Upper lobe of right lung (tissue), 1 donor: ENCODE measurements at places on chromosomes 2 and 18. TPM values are rescaled to one million over a fixed set of nuclear protein-coding genes. Genes with fewer than 3 reads are reported as not detected.

GRCh38 chr2:62231541-62231940, 35.6 kb downstream of the B3GNT2 start:
- H3K27ac ChIP-seq, result no peak overlapping the region
- no peaks in the 10 kb centered on the region for H3K4me1 ChIP-seq
- H3K27me3 ChIP-seq, result no peaks in the 10 kb centered on the region
- H3K36me3 ChIP-seq, result no peaks in the 10 kb centered on the region

GRCh38 chr2:75604484-75604883, 42.1 kb upstream of the MRPL19 start:
- H3K36me3 ChIP-seq, result no peaks in the 10 kb centered on the region
- no peaks in the 10 kb centered on the region for H3K4me1 ChIP-seq
- H3K4me3 ChIP-seq, result no peak overlapping the region
- H3K27me3 ChIP-seq, result peaks cover 18% of the 10 kb centered on the region
- no peak for DNase-seq

DNA sequence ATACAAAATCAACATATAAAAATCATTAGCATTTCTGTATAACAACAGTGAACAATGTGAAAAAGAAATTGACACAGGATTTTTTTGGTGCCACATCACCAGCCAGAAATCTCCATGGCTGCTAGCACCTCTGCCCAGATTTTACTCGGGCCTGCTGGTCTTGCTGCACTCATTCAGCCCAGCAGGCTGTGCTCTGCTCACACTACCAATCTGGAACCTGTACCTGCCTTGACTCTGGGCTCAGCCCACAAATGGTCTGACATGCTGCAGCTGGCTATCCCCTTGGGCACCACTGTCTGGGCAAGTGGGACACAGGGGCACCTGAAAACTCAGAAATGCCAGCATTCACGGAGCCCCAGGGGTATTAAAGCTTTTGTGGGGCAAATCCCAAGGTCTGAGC, 392.5 kb upstream of the NRXN1 start:
- H3K4me3 ChIP-seq, result no peak overlapping the region
- H3K27ac ChIP-seq, result no peak overlapping the region
- no peaks in the 10 kb centered on the region for H3K36me3 ChIP-seq

DSG1 gene
- not detected for total RNA-seq

DNA sequence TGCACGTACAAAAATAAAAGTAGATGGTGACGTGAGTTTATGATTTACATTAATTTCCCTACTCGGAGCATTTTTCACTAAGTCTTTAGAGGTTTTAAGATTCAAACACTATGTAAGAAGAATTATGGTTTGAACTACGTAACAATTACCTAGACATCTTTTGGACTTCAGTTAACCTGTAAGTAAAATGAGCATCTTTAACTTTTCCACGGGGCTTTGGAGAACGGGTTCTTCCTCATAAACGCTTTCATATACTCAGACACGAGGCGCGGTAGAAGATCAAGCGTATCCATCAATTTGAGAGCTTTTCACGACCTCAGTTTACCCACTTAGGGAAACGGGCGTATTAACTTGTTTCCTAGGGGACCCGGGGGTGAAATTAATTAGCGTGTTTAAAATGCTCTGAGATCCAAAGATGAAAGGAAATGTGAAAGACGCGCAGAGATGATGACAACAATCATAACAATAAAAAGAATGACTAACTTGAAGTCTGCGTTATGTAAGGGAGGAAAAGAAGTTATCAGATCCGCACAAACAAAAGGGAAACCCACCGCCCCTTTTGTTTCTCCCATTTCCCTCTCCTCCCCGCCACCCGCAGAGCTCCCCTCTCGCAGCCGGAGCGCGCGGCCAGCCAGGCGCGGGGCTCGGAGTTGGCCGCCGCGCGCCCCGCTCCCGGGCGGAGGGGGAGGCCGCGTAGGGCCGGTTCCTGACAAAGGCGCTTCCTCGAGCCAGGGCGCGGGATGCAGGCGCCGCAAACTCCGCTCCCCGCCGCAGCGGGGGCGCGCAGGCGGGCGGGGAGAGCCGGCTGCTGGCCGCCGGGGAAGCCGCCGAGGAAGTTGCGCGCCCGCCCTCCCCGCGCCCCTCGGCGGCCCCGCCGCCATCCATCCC, 807 bp downstream of the PELI1 start:
- DNase-seq, result peak; percentile 74
- H3K36me3 ChIP-seq, result no peaks in the 10 kb centered on the region
- no peaks in the 10 kb centered on the region for H3K27me3 ChIP-seq
- peak overlapping the region; percentile 86 for H3K4me3 ChIP-seq
- H3K4me1 ChIP-seq, result peaks cover 20% of the 10 kb centered on the region

EVA1A gene
- 41.9 TPM for total RNA-seq

DNA sequence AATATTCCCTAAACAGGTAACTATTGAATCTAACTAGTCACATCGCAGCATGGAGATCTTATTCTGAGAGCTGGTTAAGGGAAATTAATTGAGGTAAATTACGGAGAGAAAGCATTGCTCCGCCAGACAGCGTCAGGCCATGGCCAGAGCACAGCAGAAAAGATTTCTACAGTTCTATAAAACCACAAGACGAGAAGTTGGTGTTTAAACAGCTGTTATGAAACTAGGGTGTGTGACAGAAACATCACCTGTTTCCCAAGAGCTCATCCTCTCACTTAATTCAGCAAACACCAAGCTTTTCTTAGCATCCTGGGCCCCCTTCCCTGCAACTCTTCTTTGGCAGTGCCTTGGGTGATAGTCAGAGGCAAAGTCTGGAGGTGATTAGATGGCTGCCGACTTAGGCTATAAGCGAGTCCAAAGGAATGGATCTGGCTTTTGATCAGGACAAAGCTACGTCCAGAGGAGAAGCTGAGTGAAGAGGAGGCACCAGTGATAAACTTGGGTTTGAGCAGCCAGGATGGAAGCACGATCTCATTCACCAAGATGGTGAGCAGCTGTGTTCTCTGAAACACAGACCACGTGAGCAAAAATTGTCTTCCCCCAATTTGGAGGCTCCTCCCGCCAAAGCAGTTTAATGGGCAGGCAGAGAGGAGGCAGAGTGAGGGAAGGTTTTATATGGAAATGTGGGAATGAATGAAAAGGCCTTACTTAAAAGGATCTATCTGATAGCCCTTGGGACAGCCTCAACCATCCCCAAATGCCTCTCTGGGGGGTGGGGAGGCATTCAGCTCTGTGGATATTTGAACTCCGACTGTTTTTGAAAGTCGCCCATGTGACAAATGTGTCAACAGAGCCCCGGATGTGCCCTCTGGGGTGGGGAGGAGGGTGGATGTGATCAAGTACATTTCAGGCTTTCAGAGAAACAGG, 57.8 kb downstream of the PKDCC start:
- peaks cover 49% of the 10 kb centered on the region for H3K4me1 ChIP-seq
- H3K36me3 ChIP-seq, result no peaks in the 10 kb centered on the region
- no peaks in the 10 kb centered on the region for H3K27me3 ChIP-seq

GRCh38 chr2:179612108-179612507, 249.3 kb downstream of the ZNF385B start:
- no peaks in the 10 kb centered on the region for H3K27me3 ChIP-seq
- DNase-seq, result no peak
- H3K4me3 ChIP-seq, result no peak overlapping the region
- H3K36me3 ChIP-seq, result no peaks in the 10 kb centered on the region

- peak; percentile 84 for DNase-seq
- H3K4me3 ChIP-seq, result no peak overlapping the region
- H3K27ac ChIP-seq, result no peak overlapping the region
- H3K36me3 ChIP-seq, result no peaks in the 10 kb centered on the region
- peaks cover 6% of the 10 kb centered on the region for H3K4me1 ChIP-seq
- H3K27me3 ChIP-seq, result no peaks in the 10 kb centered on the region
These were observed 75.1 kb downstream of the SH3BP4 start for GRCh38 chr2:235026649-235027557.

GRCh38 chr18:36757991-36758390, 70.8 kb downstream of the TPGS2 start:
- H3K4me1 ChIP-seq, result peaks cover 7% of the 10 kb centered on the region
- no peaks in the 10 kb centered on the region for H3K36me3 ChIP-seq
- no peak for DNase-seq
- H3K27me3 ChIP-seq, result no peaks in the 10 kb centered on the region
- H3K27ac ChIP-seq, result no peak overlapping the region
- no peak overlapping the region for H3K4me3 ChIP-seq

- no peaks in the 10 kb centered on the region for H3K27me3 ChIP-seq
- H3K36me3 ChIP-seq, result no peaks in the 10 kb centered on the region
- peaks cover 33% of the 10 kb centered on the region for H3K4me1 ChIP-seq
- DNase-seq, result peak; percentile 71
These were observed at the start of gene NCK2 for GRCh38 chr2:105744909-105745853. NCK2 (plus strand) TSS chr2:105744912; CDS start chr2:105855064, 110,152 bp downstream.

ARHGAP15 gene
- total RNA-seq, result 19.2 TPM

MOGAT1 gene
- 2.2 TPM for total RNA-seq

DNA sequence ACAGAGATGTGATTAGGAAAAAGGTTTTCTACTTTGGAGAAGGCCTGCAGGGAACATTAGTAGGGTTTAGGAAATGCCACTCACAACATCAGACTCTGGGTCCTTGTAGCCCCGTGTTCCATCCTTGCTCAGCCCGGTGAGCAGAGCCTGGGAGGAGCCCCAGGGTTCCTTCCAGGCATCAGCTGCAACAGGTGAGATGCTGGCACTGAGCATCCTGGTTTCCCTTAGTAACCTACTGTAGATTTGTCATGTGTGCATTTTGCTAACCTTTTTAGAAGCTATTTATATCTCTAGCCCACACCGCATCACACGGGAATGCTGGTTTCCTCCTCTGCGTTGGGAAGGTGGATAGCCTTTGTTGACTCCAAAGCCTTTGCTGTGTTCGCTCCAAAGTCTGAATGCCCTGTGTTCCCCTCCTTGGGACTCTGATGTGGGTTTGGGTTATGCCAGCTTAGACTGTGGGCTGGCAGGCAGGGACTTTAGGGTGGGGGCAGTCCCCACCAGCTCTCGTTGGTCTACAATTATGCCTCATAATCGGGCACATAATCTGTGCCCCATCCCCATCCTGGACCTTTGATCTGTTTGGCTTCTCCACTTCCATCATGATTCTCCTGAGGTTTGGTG, 69.3 kb downstream of the TMEM247 start:
- H3K27ac ChIP-seq, result no peak overlapping the region
- H3K36me3 ChIP-seq, result peaks cover 29% of the 10 kb centered on the region
- no peak overlapping the region for H3K4me3 ChIP-seq
- H3K4me1 ChIP-seq, result peaks cover 57% of the 10 kb centered on the region
- no peak for DNase-seq

CAVIN2 gene
- 185 TPM for total RNA-seq

GRCh38 chr2:123696799-123697410, 328.2 kb upstream of the CNTNAP5 start:
- H3K27me3 ChIP-seq, result no peaks in the 10 kb centered on the region
- no peaks in the 10 kb centered on the region for H3K4me1 ChIP-seq
- DNase-seq, result no peak
- H3K4me3 ChIP-seq, result no peak overlapping the region

CSRNP3 gene
- total RNA-seq, result 1.9 TPM

DNA sequence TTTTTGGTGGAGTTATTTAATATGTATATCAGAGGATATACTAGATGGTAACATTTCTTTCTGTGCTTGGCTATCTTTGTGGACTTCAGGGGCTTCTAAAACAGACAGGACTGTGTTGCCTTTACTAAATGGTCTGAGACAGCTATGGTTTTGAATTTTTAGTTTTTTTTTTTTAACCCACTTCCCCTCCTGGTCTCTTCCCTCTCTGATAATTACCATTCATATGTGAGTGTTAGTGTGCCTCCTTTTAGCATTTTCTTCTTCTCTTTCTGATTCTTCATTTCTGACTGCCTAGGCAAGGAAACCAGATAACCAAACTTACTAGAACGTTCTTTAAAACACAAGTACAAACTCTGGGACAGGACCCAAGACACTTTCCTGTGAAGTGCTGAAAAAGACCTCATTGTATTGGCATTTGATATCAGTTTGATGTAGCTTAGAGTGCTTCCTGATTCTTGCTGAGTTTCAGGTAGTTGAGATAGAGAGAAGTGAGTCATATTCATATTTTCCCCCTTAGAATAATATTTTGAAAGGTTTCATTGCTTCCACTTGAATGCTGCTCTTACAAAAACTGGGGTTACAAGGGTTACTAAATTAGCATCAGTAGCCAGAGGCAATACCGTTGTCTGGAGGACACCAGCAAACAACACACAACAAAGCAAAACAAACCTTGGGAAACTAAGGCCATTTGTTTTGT, 52.7 kb downstream of the SMAD4 start:
- H3K27me3 ChIP-seq, result no peaks in the 10 kb centered on the region
- no peak for DNase-seq
- H3K4me1 ChIP-seq, result no peaks in the 10 kb centered on the region
- H3K4me3 ChIP-seq, result no peak overlapping the region

FOXD4L1 gene
- total RNA-seq, result 0.78 TPM

DNA sequence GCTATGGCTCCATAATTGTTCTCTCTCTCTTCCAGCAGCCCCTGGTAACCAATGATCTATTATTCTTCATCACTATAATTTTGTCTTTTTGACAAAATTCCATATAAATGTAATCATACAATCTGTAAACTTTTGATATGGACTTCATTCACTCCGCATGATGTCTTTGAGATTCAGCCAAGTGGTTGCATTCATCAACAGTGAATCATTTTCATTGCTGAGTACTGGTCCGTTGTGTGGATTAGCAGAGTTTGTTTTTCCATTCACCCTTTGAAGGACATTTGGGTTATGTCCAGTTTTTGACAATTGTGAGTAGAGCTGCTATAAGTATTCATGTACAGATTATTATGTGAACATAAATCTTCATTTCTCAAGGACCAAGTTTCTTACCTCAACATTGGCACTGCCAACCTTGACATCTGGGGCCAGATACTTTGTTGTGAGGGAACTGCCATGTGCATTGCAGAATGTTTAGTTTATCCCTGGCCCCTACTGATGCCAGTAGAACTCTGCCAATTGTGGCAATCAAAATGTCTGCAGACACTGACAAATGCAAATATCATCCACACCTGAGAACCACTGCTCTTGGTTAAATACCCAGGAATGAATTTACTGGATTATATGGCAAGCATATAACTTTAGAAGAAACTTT, 48.4 kb upstream of the BCL2L11 start:
- H3K27me3 ChIP-seq, result no peaks in the 10 kb centered on the region
- H3K27ac ChIP-seq, result peak overlapping the region; percentile 67

DNA sequence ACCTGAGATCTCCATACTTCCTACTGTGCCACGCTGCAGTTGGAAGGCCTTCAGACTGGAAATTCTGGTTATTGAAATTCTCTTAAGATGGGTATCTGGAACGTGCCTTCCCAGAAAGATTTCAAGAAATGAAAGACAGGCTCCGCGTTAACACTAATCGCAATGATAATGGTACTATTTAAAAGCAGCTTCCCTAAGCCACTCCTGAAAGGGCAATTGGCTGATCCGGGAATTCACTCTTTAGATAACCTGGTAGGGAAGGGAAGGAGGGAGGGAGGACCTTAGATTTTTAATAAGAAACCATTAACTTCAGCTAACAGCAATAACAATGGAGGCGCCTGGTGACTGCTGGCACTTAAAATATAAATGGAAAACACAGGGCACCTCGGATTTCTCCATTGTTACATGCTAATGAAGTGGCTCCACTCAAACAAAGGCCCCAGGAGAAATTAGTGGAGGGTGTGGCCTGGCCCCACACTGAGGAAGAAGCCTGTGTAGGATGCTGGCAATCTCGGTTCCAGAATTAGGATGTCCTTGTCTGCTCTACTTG, 22.5 kb upstream of the MTA3 start:
- H3K4me3 ChIP-seq, result no peak overlapping the region
- no peaks in the 10 kb centered on the region for H3K36me3 ChIP-seq
- no peak for DNase-seq
- H3K4me1 ChIP-seq, result no peaks in the 10 kb centered on the region
- H3K27ac ChIP-seq, result no peak overlapping the region
